ENCODE measurements at places on chromosomes 2 and 18. TPM values are rescaled to one million over a fixed set of nuclear protein-coding genes. Genes with fewer than 3 reads are reported as not detected.

The CDH7 gene
- total RNA-seq = not detected

The HNRNPA3 gene
- total RNA-seq = 34.3 TPM

The STK25 gene
- 218 TPM for total RNA-seq

The UGT1A4 gene
- total RNA-seq = 2.9 TPM

The ACADL gene
- total RNA-seq = 0.26 TPM

The PCARE gene
- not detected for total RNA-seq

The EVX2 gene
- total RNA-seq = not detected
